ENCODE measurements at places on chromosomes 4 and X. TPM values are rescaled to one million over a fixed set of nuclear protein-coding genes. Genes with fewer than 3 reads are reported as not detected.

- DNase-seq, result no peak
Measured at GRCh38 chrX:39451046-39451445, 646.7 kb downstream of the BCOR start.

DNA sequence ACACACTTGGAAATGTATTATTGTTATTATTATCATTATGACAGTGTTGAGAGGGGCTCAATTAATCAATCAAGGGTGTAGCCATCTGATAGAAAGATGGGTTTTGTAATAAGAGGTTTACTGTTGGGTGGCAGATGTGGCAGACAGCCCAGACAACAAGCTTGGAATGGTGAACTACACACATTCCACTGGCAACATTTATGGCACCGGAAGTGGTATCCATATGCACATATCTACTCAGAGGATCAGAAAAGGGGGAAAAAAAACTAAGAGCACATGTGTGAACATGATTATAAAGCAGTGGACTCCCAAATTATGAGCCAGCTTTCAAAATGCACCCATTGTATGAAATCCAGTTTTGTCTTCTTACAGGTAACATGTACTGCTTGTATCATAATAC is 125.9 kb upstream of the ARX start:
- DNase-seq, result no peak

- DNase-seq, result no peak
Measured at GRCh38 chrX:16002185-16002584, 121.2 kb upstream of the GRPR start.

DNA sequence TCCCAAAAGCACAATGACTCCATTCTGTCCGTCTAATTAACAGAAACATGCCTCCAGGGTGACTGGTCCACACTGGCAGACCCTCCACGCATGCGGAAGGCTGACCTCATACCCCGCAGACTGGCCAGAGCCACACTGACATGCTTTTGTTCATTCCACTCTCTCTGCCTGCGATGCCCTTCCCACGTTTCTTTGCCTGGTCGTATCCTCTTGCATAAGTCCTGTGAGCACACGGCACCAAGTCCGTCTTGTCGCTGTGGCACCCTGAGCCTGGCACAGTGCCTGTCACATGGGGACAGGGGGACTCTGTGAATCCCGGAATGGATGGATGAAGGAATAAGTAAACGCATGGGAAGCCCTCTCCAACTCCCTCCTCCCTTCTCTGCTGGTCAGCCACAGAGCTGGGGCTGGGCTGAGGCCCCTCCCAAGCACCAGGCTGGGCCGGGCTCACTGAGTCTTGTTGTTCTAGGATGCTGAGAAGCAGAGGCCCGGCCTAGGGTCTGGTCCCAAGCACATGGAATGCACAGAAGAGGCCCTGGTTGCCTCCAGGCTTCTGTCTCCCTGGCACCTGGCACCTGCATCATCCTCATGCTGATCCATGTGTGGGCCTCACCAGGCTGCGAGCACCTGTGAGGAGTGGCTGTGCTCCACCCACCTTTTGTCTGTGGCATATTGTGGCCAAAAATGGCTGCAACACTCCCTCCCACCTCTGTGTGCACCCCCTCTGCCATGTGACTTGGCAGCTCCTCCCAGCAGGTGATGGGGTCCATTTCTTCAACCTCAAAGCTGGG is 38.9 kb upstream of the C4orf50 start:
- DNase-seq, result no peak

SYN1 gene
- total RNA-seq, result 12.1 TPM

GRCh38 chrX:42384956-42385355 is 393.0 kb downstream of the PPP1R2C start:
- no peak for DNase-seq

- no peak for DNase-seq
Measured at GRCh38 chr4:158327525-158327924, 117.2 kb downstream of the TMEM144 start.

DNA sequence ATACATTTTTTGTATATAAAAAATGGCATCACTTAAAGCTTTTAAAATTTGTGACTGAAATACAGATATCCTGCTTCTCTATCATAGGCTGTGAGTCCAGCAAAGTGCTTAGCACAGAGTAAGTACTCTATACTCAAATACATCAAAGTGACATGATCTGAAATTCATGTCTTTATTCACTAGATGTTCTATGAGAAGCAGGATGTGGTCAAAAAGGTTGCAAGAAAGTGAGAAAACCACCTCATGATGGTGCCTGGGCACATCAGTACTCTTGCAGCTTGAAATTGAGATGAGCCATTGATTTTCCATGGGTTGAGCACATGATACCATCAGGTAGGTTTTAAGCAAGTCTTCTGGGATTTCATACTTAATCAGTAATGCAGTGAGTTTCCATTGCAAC is 20.4 kb upstream of the SFRP2 start:
- DNase-seq, result no peak

DNA sequence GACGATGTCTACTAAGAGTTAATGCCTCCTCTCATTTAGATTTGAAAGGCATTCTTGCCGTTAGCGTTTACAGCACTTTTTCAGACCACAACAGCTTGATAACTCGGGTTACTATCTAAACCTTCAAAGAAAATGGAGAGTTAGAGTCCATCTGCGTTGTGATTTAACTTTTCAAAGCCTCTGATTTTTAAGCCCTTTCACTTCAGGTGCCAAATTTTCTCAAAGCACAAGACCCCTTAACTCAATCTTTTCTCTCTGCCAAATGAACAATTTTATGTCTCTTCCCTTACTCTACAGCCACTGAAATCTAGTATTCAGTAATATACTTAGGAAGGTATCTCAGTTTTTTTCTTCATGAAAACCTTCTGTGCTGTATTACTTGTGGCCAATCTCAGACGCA is 310.5 kb downstream of the TENM3 start:
- DNase-seq, result no peak

SLIT2 gene
- total RNA-seq, result 8.6 TPM

SLC10A3 gene
- total RNA-seq, result 13.8 TPM

- no peak for DNase-seq
Measured at GRCh38 chr4:189278597-189279165, 662.0 kb upstream of the FRG1 start.

DNA sequence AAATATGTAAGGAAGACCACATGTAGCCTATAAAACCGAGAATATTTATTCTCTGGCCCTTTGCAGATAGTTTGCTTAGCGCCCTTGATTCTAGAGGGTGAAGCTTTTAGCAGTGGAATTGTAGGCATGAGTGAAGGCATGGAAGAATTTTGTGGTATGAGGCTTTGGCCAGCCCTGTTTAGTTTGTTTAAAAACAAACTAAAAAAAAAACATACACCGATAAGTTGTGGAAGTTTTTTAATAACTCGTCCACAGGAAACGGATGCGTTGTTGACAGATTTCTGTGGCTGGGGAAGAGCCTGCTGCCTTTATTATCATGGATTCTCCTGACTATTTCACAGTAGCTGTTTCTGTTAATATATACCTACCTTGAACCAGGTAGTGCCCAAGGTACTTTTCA is 194.7 kb upstream of the LNX1 start:
- DNase-seq, result no peak

ACOX3 gene
- total RNA-seq, result 29.3 TPM

SOWAHB gene
- 0.08 TPM for total RNA-seq
